Stimulated activated CD4-positive, alpha-beta T cell treated with anti-CD3 and anti-CD28 coated beads, Interleukin-12 subunit alpha, Interleukin-12 subunit beta, amount 100 ng/mL, for 4 hours (primary cell): ENCODE measurements at places on chromosomes 12 and 14.

GRCh38 chr12:22866406-22866805 is 241.4 kb downstream of the ETNK1 start:
- no peak for DNase-seq

- DNase-seq = no peak
Observed at GRCh38 chr12:51661836-51662235, 70.8 kb downstream of the SCN8A start.

DNA sequence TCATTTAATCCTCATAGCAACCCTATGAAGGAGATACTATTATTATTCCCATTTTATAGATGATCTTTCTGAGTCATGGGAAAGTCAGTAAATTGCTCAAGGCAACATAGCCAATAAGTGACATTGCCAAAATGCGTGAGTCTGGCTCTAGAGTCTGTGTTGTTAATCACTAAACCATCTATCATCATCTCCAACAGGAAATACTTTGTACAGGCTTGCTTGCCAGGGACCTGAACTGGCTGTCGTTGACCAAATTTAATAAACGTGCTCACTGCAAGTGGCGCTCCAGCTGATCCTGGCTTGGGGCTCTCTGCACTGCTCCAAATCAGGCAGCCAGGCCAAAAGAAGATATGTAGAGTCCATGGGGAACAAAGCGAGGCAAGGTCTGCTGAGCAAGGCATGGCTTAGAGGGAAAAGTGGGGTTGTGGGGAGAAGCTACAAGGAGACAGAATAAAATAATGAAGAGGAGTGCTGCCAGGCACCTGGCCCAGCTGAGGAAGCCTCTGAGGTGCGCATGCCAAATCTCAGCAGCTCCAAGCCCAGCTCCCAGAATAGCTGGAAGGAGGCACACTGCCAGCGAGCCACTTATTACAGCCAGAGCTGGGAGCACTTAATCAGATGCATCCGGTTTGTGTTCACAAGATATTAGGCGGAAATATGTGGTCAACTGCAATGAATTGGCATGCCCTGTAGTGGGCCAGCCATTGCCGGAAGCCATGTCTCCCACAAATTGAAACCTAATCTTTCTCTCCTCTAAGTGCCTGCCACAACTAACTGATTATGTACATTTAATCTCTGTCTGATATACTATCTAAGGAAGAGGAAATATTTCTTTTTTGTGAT is 43.3 kb upstream of the PTPRO start:
- DNase-seq = no peak

GRCh38 chr12:112887550-112887949 is 19.2 kb upstream of the OAS1 start:
- DNase-seq = no peak

DNA sequence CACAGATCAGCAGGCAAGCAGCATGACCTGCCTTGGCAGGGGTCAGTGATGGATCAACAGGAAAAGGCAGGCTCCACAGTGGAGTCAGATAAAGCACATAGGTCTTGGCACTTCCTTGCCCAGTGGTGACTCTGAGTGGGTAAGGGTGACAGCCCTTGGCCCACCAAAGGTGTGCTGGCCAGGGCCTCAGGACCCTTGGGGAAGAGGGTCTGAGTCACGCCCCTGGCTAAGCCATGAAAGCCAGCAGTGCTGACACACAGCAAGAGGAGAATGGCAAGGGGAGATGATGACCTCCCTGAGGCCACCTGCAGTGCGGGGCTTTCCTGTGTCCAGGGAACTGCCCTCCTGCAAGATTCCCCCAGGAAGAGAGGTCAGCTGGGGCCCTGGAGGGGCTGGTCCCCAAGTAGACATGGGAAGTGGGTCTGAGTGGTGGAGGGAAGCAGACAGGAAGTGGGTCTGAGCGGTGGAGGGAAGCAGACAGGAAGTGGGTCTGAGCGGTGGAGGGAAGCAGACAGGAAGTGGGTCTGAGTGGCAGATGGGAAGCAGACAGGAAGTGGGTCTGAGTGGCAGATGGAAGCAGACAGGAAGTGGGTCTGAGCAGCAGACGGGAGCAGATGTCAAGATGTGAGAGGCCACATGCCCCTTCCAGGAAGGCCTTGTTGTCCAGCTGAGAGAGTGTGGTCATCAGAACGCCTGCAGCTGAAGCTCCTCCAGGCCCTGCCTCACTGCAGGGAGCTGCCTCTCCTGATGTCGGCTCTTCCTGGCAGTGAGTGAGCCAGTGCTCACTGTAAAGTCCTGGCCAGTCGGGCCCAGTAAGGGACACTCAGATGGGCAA is 34.8 kb downstream of the DIO3 start:
- DNase-seq = peak; percentile 24

GRCh38 chr14:80576401-80576800 is 365.1 kb upstream of the DIO2 start:
- no peak for DNase-seq

- no peak for DNase-seq
Observed at GRCh38 chr12:114430306-114430705, 24.4 kb upstream of the TBX5 start.

DNA sequence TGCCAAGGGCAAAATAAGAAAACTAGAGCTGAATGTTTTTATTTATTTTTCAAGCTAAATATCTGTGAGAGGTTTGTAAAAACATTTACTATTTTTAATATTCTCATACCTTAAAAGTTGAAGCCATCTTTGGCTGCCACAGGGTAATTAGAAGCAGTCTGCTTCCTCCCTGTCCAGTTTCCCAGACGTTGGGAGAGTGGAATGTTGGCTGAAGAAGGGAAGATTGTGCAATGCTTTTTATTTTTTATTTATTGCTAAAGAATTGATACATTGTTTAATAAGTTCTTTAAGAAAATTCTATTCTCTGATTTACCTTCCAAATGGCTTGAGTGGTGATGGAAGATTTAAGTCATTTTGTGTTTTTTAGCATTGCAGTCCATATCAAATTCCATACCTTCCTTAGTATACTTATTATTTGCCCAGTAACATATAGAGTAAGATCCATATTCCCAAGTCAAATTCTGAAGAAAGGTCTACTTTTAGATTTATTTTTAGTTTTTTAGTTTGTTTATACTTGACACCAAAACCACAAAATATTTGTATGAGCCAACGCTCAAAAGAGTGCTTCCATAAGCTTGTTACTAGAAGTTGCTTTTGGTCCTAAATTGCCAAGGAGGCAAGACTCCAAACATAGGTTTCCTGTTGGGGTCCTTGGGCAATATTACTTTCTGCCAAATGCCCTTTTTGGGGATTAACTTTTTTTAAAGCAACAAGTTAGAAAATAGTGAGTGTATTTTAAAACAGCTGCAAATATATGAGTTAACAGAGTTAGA is 124.0 kb upstream of the CPM start:
- DNase-seq = no peak

GRCh38 chr12:90910958-90911357 is 44.0 kb downstream of the CCER1 start:
- DNase-seq = no peak

DNA sequence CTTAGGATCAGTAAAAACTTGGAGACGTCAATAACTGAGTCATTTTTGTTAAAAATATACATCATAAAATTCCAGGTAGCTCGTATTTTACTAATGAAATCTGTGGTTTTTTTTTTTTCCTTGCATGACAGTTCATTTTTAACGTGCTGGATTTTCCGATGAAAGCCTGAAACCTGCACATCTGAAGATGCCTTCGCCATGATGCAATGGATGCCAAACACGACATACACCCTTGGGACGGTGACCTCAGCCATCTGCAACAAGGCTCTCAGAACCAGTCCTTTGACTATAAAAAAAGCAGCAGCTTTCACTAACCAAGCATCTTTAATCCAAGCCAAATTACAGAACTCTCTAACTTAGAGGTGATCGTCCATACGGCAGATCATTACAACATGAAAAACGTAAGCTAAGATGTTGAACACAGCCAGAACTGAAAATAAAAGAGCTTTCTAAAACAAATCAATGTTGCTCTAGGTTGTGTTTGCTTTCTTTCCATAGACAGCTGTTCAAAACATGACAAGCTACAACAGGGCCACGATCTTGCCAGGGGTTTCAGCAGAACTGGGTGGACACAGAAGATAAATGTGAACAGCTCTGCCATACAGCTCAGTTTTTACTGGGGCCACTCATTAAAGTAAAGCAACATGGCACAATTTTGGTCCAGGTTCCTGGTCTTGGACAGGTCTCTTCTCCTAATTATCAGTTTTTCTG is 7.8 kb downstream of the NIN start:
- no peak for DNase-seq

- no peak for DNase-seq
Observed at GRCh38 chr14:102080183-102081080, 6.4 kb downstream of the HSP90AA1 start.

DNA sequence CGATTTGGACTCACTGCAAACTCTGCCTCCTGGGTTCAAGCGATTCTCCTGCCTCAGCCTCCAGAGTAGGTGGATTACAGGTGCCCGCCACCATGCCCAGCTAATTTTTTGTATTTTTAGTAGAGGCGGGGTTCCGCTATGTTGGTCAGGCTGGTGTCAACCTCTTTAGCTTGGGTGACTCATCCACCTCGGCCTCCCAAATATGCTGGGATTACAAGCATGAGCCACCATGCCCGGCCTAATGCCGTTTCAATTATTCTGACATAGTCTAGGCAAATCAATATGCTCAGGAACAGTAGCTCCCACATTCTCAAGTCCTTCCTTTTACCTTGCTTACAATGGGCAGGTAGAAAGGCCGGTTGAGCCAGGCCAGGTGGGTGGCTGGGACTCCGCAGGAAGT is 82.0 kb upstream of the EEA1 start:
- no peak for DNase-seq

GRCh38 chr14:101810897-101811621 is 49.5 kb downstream of the PPP2R5C start:
- no peak for DNase-seq

- no peak for DNase-seq
Observed at GRCh38 chr12:114678028-114678427, 5.9 kb downstream of the TBX3 start.

- DNase-seq = peak; percentile 42
Observed at GRCh38 chr12:125330645-125331341, 265.6 kb downstream of the AACS start.

GRCh38 chr12:71504476-71504875 is 64.9 kb downstream of the LGR5 start:
- no peak for DNase-seq

- DNase-seq = no peak
Observed at GRCh38 chr12:99343960-99344359, 303.6 kb upstream of the GARIN6 start.

DNA sequence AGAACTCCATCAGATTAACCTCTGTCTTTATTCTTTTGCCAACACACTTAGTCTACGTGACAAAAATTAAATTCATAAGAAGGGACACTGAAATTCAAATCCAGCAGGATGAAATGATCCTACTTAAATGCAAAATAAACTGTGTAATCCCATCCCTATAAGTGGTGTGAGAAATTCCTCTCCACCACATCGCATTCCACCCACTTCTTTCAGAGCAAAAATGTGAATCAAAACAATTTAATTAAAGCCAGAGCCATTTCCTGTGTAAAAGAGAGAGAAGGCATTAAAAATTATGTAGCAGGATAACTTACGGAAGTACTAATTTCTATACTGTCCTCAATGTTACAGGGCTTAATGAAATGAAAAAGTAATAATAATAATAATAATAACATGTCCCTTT is 844.3 kb downstream of the GALC start:
- no peak for DNase-seq

- no peak for DNase-seq
Observed at GRCh38 chr12:128971802-128972201, 118.5 kb downstream of the GLT1D1 start.

- no peak for DNase-seq
Observed at GRCh38 chr12:12715128-12715458, 2.1 kb upstream of the CDKN1B start.

DNA sequence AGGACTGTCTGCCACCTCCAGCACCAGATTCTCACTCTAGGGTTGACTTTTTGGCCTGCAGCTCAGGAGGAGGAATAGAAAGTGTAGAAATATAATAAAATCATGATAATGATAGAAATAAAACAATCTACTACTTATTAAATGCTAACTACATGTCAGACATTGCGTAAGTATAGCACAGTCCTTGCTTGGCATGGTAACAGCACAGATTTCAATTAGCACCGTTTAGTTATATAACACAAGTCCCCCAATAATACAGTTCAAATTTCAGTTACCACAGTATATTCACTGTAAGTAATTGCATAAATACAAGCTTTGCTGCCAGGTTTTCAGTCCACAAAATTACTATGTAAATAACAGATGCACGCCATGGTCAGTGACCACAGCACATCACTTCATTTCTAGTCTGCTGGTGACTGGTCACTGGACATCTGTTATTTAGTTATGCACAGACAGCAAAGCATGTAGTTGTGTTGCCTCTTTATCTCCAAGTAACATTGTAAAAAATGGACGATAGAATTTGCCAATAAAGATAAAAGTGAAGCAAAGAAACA is 6.5 kb upstream of the GLT8D2 start:
- DNase-seq = no peak

DNA sequence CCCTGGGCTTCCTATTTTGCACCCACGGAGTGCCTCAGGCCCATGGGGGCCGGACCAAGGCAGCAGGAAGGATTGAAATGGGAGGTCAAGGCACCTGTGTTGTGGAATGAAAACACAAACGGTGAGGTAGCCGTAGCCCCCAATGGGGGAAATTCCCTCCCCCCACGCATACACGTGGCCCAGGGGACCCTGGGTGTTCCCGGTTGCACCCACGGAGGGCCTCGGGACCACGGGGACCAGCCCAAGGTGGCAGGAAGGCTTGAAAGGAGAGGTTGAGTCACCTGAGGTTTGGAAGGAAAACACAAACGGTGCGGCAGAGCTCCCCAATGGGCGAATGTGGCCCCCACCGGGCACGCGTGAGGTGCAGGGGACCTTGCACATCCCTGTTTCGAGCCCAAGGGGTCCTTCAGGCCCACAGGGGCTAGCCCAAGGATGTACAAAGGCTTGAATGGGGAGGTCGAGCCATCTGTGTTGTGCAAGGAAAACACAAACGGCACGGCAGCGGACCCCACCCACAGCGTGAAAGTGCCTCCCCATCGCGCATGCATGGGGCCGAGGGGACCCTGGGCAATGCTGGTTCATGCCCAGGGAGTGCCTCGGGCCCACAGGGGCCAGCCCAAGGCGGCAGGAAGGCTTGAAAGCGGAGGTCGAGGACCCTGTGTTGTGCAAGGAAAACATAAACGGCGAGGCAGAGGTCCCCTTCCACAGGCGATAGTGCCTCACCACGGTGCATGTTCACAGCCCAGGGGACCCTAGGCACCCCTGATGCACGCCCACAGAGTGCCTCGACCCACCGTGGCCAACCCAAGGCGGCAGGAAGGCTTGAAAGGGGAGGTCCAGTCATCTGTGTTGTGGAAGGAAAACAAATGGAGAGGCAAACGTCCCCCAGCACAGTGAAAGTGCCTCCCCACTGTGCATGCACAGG is 376.7 kb downstream of the ALG10 start:
- no peak for DNase-seq
